ENCODE measurements at places on chromosomes 12 and 14.

DNA sequence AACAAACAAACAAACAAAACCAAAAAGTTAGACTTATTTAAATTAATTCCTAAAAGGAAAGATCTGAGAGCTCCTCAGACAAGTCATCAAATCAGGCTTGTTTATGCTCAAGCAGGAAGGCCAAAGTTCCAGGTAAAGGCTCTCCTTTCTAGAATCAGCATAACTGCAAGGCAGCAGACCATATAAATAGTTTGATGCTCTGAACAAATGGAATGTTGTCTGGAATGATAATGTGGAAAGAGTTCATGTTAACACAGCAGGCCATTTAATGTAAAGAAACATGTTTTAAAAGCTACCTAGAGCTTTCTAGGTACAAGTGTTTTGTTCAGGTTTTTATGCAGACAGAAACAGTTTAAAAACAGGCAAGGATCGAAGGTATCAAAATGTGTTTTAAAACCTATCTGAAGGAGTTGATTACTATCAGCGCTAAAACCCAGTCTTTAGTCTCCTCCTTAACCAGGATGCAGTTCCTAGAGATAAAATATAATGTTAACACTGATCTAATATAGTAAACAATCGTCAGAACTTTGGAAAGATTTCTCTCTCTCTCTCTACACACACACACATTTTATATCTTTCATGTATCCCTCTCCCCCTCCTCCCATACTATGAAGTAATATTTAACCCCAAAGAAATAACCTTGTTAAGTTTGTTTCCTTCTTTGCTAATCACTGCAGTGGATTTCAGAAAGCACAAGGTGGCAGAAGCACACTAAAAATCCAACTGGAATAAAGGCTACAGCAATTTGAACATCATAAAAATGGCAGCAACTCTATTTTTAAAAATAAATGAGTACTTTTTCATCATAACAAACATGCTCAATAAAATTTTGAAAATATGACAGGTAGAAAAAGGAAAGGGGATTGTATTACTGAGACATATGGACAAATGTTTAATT lies 135.5 kb downstream of the PAWR start:
- DNase-seq = peak; percentile 63

DNA sequence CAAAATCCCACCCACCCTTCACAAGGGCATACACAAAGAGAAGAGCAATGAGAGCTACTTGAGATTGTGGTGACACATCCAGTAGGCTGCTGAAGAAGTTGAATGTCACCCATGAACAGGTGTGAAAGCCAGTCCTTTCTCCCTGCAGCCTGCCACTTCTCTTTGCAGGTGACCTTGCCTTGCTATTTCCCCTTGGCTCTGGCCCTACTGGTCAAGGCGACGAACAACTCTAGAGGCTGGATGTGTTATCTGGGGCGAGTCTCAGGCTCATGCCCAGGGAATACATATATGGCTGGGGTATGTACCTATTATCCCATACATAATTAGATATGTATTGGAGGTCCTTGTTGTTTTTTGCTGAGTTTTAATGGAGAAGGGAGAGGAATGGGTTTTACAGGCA lies 70.2 kb upstream of the EGLN3 start:
- DNase-seq = no peak

- DNase-seq = no peak
These were observed 80.2 kb downstream of the BAZ1A start for GRCh38 chr14:34794941-34795340.

- peak; percentile 32 for DNase-seq
These were observed 79.9 kb downstream of the PHLDA1 start for GRCh38 chr12:75951399-75952278.

DNA sequence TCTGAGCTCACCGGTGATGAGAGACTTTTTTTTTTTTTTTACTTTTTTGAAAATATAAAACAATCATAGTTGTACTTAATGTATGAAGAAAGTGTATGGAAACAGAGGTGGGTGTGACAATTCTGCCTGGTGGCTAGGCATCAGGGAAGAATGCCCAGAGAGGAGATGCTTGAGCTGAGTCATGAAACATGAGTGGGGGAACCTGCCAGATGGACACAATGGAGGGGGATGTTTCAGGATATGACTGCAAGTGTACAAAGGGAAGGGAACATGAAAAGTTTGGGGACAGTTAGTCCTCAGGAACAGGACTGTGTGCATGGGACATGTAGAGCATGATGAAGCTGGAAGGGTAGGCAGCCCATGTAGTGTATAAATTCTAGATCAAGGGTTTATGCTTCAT lies 274.2 kb upstream of the E2F7 start:
- DNase-seq = peak; percentile 37

DNA sequence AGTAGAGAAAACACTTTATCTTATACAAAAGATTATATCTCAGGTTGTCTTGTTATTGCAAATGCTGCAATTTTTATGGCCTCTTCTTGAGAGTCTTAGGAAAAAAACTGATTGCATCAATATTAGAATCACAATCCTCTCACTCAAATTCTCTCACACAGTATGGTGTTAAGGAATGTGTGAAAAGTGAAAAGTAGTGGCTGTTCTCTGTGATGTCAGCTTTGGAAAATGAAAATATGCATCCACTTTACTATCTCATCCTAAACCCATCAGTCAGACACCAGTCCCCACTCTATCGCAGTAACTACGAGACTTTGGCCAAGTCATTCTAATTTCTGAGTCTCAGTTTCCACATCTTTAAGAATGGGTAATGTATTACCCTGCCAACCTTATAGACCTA lies 32.6 kb upstream of the NTF3 start:
- no peak for DNase-seq

DNA sequence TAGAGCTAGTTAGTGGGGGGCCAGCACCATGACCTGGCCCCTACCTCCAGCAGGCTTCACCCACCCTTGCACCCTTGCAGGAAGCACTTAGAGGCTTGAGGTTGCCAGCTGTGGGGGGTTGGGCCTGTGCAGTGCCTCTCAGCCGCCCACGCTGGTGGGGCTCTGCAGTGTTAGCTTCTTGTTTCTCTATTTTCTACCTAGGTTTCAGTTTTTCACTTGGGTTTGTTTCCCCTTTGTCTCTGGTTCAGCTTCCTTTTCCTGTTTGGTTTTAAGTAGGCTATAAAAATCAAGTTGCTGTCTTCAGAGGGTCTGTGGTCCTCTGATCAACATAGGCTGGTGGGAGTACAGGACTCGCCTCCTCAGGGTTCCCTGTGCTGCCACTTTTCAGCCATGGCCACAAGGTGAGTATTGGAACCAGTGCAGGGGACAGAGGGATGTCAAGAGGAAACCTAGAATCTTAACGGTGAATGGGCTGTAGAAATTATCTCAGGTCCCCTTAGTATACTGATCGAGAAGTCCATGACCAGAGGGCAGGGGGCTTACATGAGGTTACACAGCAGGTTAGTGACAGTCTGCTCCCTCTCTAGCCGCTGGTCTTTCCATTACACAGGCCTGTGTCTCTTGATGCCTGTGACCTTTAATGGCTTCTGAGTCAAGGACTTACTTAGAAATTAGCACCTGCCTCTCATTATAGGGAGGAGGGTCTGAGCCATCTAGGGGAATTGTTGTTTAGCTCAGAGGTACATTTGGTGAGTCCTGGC lies at the start of gene EVL:
Gene EVL (plus strand): TSS at position 312 of the 761 bp plus-strand sequence. CDS start 79 bp downstream, at position 391.
- DNase-seq = no peak

DNA sequence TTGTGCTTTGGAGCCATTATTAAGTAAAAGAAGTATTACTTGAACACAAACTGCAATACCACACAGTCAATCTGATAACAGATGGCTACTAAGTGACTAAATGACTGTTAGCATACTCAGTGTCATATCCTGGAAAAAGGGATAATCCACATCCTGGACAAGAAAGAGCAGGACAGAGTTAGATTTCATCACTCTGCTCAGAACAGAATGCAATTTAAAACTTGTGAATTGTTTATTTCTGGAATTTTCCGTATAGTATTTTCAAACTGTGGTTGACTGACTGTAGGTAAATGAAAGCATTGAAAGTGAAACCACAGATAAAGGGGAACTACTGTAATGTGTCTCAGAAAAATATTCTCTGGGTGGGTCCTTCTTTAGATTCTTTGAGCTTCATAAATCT lies 458.8 kb downstream of the TMEM117 start:
- DNase-seq = no peak

GRCh38 chr12:67355428-67356379 lies 86.5 kb downstream of the CAND1 start:
- peak; percentile 70 for DNase-seq

- no peak for DNase-seq
These were observed 82.5 kb downstream of the MAP3K9 start for GRCh38 chr14:70726651-70727375.

GRCh38 chr12:89082370-89082753 lies 269.9 kb downstream of the DUSP6 start:
- DNase-seq = peak; percentile 61
